ENCODE measurements at places on chromosomes 12 and 14. TPM values are rescaled to one million over a fixed set of nuclear protein-coding genes. Genes with fewer than 3 reads are reported as not detected.

DNA sequence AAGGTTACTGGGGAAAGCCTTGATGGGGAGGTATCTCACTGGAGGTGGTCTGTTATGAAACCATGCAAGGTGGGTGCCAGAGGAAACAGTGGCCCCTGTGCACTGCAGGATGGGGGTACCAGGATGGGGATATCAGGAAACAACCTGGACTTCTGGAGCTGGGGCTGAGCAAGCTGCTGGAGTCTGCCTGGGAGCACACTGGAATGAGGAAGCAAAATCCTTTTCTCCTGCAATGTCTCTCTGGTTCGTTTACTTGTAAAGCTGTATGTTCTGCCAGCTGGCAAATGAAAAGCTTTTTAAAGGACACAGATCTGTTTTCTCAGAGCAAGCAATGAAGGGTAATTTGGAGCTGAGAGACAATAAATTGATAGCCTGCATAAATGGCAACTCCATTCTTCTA, 23.2 kb upstream of the SERPINA1 start:
- DNase-seq, result no peak

DNA sequence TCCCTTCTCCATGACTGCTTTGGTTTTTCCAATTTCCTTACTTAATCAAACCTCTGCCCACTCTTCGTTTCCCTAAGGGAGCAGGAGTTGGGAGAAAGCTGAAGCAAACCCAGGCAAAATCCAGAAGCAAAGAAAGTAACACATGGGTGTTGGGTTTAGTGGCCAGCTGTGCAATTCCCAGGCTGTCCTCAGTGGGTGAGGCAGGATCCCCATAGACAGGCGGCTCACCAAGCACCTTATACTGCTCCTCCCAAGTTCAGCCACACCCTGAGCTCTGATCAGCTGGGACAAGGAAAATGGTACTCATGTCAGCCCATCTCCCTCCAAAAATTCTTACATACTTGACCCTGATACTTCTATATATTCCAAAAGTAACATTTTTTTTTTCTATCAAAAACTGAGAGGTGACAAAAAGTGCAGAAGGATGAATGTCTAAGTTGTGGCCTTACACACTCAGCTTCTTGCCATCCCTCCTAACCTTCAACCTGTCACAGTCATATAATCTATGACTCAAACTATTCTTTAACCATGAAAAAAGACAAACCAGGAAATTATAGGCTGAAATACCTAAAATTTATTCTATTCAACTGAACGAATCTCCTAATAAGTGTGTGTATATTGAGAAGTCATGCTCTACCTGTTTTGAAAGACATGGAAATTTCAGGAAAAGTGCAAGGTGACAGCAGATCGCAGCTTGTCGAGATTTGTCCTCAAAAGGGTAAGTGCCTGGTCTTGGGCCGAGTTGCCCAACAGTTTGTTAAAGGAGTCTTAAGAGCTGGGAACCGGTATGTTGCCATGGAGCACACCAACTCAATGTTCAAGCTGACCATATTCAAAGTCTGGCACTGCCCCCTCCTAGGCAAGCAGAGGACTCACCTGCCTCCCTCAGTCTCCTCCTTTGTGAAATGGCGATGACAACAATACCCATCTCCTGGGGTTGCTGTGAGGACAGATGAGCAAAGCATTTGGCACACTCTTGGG, 17.6 kb upstream of the ZFP36L1 start:
- DNase-seq, result no peak

The BTBD6 gene
- 45.1 TPM for total RNA-seq

GRCh38 chr12:91980389-91980821, 165.2 kb downstream of the BTG1 start:
- no peak for DNase-seq

DNA sequence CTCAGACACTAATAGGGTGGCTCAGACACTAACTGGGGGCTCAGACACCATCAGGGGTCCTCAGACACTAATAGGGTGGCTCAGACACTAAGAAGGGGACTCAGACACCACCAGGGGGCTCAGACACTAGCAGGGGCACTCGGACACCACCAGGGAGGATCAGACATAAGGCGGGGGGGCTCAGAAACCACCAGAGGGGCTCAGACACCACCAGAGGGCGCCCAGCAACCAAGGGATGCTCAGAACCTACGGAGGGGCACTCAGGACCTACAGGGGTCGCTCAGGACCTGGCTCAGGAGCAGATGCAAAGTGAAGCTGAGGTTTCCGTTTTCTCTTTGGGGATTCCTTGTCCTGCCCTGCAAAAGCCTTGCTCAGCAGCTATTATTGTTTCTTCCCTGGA, 448.5 kb downstream of the TMEM121 start:
- no peak for DNase-seq

- DNase-seq, result no peak
Observed at GRCh38 chr12:115481141-115481540, 796.4 kb downstream of the MED13L start.

The P2RX4 gene
- 20.0 TPM for total RNA-seq

DNA sequence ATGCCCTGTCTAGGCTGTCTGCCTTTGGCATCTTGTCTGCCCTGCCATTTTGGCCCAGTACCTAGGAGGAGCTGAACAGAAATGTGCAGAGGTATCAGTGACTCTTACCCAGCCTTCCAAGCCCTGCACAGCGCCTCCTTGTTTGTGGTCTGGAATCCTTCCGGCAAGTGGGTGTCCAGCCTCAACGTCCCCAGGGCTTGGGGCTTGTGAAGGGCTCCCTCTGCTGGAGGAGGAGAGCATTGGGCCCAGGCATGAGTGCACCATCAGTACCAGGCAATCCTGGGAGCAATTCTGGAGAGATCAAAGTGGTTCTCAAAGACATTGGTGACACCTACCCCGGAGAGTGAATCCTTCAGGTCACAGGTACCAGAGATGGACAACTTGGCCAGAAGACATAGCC, 2.4 kb upstream of the TCL1B start:
- DNase-seq, result no peak

The NPFF gene
- total RNA-seq, result not detected

The C12orf60 gene
- total RNA-seq, result 1.8 TPM
